ENCODE measurements at places on chromosomes 7 and 10.

DNA sequence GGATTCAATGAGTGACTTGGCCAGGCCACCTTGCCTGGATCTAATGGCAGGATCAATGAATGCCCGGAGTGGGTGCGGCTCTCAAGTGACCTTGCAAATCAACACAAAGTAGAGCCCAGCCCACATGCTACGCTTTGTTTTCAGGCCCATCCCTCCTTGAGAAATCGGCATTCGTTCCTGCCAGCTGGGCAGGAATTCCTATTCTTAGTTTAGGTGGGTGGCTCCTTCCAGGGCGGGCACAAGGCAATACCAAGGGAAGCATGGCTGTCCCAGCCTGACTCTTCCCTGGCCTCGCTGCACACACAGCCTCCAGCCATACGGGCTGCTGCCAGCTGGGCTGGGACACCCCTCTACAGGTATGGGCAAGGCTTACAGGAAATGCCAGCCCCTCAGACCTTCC lies 119.3 kb downstream of the SH3PXD2A start:
- DNase-seq, result no peak

DNA sequence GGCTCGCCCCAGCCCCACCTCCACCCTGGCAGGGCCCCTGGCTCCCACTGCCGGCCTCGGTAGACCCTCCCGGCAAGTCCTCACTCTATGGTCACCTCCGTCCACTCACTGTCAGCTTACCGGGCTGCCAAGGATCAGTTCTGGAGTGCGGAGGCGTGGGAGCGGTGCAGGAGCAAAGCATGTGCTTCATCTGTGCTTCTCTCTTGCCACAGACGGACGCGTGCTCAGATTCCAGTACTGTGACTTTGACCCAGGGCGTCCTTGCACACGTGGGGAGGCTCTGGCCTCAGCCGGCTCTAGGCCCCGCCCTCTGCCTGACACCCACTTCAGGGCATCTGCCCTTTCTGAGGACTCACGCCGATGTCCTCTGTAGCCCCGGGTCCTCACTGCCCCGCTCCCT lies 547.5 kb upstream of the FOXK1 start:
- DNase-seq, result no peak

GRCh38 chr7:142478479-142479220 lies 220.8 kb upstream of the PRSS58 start:
- DNase-seq, result no peak

GRCh38 chr7:100951888-100952560 lies 2.7 kb downstream of the MUC3A start:
- no peak for DNase-seq

GRCh38 chr10:44399659-44400451 lies 15.0 kb upstream of the CXCL12 start:
- DNase-seq, result no peak

DNA sequence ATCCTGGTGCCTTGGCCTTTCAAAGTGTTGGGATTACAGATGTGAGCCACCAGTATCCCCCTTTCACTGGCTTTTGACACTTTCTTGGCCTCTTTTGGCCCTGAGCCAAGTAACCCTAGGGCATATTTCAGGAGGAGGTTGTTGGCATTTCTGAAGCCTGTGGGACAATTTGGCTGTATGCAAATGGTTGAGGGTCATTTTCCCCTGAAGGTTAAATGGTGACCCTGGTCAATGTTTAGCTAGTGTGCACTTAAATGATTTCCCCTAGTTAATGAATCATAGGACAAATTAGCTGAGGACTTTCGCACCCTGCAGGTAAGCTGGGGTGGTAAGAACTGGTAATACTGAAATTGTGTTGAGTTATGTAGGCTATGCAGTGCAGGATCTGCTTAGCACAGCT lies 660.5 kb downstream of the LRMDA start:
- no peak for DNase-seq

- no peak for DNase-seq
These were observed 4.8 kb downstream of the UPK3B start for GRCh38 chr7:76514926-76515771.

Data from NCI-H2081 treated with DMSO at 0.1 percent for 48 hours (cell line).